ENCODE measurements at places on chromosomes 7 and 10.
A peak's percentile ranks its signal among the peaks of the same experiment; 100 is the strongest.

DNA sequence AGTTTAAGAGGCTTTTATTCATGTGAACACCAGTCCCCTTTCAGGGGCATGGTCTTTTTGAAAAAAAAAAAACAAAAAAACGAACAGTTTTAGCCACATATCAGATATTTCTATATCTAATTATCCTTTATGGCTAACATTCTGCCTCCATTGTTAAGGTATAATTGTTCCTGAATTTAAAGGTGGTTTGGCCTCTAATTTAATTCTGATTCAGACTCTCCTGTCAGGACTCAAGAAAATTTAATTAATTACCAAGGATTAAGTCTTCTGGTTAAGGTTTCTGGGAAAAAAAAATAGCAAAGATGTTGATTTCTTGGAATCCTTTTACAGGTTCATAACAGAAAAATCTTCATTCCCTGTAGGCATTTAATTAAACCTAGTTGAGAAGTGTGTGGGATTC lies 27.4 kb downstream of the COL1A2 start:
- DNase-seq, result no peak

DNA sequence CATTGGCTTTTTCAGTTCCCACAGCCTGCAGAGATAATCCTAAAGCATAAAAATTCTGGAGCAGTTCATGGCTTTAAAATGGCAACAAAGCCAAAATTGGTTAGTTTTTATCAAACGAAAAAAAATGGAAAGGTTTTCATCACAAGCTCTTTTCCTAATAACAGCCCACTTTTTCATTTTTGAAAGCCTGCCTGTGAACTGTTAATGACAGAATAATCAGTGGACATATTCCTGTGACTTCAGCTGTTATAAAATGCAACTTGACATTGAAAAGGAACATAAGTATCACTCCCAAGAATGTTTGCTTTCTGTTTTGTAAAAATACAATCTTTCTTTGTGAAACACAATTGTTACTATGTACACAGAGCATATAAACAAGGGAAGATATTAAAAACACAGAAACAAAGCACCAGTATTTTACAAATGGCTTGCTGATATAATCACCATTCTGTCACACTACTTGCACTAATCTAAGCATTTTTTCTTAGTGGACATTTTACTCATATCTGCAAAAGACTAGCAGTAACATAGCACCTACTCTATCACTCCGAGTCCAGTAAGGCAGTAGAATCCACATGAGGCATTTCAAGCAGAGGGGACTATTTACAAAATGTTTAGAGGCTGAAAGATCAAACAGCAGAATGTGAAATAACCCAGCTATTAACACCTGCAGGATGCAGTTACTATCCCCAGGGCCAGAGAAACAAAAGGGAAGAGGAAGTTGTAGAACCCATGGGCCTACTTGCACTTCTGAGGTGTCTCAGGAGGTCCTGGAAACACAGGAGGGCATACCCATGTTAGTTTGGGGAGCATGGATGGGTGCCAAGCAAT lies 26.4 kb downstream of the MACC1 start:
- no peak for DNase-seq

GRCh38 chr7:88200789-88201188 lies 19.0 kb downstream of the SRI start:
- DNase-seq, result no peak

GRCh38 chr10:119595134-119595675 lies 1.6 kb downstream of the TIAL1 start:
- DNase-seq, result no peak

DNA sequence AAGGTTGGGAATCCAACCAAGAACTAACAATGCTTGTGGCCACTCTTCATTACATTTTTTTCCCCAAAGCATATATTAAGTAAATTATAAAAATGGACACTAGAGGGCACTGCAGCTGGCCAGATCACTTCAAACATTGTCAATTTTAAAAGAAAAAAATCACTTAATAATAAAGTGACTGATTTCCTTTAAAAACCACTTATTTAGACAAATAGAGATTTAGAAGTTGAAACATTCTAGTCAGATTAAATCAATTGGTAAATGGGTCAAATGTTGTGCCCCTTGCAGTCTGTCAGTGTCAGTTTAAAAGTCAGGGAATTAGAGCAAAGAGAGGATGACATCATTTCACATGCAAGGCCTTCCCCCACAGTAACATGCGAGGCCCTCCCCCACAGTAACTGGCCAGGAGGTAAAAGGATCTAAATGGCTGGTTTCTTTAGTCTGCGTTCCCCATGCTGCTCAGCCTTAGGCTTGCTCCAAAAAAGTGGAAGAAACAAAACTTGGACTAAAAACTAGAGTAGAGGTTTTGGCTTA lies 177.9 kb downstream of the SKAP2 start:
- no peak for DNase-seq

DNA sequence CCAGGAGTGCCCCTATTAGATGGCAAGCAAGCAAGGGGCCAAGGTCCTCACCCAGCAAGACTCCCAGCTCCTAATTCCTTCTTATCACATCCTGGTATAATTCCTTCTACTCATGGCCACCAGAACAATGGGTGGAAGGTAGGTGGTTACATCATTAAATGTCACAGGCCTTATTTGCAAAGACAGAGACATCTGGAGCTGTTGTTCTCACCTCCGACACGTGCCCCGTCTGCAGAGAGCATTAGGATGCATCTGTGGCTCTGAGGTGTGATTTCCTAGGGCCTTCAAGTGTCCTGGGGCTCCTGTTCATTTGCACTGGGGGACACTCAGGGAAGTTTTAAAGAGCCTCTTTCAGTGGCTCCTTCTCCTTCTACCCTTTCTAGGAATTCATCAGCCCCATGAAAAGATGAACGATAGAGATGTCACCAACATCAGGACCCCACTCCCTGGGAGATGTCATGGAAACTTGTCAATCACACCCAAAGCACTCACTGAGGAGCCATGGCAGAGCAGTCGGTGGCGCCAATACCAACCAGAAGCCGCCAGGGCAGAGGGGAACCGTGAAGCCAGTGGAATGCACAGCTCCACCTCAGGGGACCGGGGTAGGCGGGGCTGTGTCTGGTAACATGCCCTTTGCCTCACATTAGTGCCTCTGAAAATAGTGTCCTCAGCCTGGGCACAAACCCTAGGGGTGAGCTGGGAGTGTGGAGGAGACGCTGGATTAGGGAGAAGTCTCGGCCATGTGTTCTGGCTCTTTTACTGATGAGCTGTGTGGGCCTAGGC lies 2.9 kb upstream of the ATP6V0E2 start:
- no peak for DNase-seq

- no peak for DNase-seq
Measured at GRCh38 chr7:99399597-99399996, 8.8 kb downstream of the PDAP1 start.

DNA sequence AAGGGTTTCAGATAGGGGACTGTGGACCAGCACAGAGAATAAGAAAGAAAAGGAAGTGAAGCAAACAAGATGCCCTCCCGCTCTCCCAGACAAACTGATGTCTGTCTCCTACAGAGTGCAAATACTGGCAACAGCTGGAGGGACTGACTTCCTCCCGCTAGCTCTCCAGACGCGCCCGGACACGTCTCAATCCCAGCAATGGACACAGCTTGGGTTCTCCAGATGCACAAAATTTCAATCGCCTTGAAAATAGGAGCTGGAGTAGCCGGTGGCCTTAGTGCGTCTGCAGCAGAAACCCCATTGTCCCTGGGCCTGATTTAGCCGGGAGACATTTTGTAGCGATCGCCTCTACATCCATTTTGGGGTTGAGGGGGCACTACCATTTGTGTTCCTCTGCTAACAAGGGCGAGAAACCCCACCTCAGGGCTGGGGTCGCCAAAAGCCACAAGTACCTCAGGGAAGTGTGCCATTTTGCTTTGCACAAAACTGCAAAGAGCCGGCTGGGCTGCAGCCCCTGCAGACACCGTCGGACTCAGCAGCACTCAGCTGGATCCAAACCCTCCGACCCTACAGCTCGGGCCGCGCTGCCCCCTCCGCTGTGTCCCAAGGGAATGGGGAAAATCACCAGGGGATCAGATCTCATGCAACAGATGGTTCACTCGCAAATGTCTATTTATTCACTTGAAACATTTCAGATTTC lies 5.9 kb downstream of the CPA2 start:
- peak; percentile 44 for DNase-seq

GRCh38 chr7:57343901-57344622 lies 105.9 kb upstream of the ZNF716 start:
- DNase-seq, result no peak

DNA sequence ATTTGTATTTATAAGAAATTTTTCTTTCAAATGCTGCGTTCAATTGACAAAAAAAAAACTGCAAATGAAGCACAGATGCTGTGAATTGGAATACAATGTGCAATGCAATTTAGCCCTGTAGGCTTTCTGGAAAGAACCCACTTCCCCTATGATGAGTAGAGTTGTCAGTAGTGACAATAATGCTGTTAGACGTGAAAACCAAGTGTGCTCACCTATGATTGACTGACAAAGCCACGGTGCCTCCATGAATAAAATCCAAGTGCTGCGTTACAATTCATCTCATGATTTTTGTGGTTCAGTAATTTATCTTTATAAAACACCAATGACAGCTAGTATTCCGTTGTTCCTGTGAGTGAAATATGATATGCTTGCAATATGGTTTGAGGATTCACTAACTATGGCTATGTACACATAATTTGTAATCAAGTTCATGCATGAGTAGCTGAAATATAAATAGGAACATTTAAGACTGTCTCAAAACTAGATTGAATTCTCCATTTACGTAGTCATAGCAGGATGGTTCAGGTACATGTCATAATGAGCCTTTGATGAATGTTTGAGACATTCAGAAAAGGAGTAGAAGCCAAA lies 1160.3 kb downstream of the CNTNAP2 start:
- peak; percentile 93 for DNase-seq

- DNase-seq, result no peak
Measured at GRCh38 chr10:34698248-34698831, 116.8 kb downstream of the PARD3 start.

DNA sequence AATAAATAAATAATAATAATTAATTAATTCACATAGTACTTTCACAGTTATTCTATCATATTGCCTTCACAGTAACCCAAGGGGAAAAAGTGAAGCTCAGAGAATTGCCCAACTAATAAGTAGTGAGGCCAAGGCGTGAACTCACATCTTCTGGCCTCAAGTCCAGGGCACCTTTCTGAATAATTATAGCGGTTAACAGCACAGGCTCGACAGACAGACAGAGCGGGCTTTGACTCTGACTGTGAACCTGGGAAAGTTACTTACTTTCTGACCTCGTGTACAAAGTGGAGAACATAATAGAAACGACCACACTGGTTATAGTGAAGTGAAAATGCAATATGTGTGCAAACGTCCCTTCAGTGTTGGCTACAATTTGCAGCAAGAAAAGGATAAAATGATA lies 5.7 kb upstream of the SMKR1 start:
- DNase-seq, result no peak

- no peak for DNase-seq
Measured at GRCh38 chr7:33215992-33216391, 86.6 kb downstream of the BBS9 start.

DNA sequence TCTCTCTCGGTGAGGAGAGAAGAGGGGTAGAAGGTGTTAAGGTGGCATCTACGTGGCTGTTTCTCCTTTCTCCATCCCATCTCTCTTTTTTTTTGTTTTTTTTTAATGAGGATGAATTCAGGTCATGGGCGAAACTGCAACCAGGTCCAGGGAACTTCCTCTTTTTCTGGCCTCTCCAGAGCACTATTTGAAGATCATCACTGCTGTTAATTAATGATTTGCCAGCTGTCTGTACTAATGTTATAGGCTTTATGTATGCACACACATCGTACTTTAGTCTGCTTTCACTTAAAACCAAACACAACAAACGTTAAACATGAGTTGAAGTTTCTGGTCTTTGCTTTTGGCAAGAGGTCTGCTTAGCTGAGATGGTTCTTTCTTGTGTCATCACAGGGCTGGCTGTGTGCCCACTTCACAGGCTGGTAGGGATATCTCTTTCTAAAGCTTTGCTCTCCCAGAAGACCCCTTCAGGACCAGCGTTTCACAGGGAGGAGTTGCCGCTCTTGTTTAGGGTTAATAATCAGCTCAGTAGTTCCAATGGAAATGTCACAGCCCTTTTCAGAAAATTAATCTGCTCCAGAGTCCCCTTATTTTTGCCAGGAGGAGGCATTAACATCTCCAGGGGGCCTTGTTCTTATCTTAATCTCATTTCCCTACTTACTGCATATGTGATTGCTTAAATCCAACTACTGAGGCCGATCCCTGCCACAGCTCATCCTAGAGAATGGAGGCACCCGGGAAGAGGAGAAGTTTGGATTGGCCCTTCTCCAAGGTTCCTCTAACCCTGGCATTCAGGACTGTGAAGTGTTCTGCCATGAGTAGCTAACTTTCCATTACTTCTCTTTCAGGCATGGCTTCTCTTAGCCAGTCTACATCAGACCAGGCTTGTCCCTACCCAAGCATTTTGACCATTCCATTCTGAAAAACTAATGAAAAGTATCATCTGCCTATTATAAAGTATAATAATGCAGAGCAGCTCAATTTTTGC lies 273.9 kb upstream of the NFE2L3 start:
- DNase-seq, result no peak

- no peak for DNase-seq
Measured at GRCh38 chr10:18918532-18918931, 130.1 kb upstream of the MALRD1 start.

- no peak for DNase-seq
Measured at GRCh38 chr7:158751199-158751598, 46.6 kb upstream of the NCAPG2 start.

All from NCI-H187 treated with DMSO at 0.1 percent for 48 hours (cell line).